Fibroblast of upper back skin (primary cell): ENCODE measurements at places on chromosomes 5 and 9.

GRCh38 chr9:650362-650761 lies 191.1 kb upstream of the DMRT1 start:
- DNase-seq = no peak

- peak; percentile 40 for DNase-seq
These were observed 50.4 kb upstream of the PRR16 start for GRCh38 chr5:120413686-120414085.

DNA sequence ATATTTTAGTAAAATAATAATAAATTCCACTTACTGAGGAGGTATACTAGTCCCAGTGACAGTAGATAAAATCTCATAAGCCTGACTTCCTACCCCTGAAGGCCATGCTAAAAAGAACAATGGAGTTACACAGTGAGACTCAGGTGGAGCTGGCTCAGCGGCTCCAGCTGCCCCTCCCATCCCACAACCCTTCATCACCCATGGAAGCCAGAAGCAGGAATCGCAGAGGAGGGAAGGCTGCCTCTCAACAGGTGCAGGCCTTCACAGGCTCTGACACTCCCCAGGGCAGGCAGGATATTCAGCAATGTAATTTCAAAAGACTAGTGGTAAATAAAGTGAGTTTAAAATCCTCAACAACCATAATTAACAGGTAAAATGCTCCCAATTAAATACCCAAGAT lies 67.5 kb downstream of the FANCC start:
- no peak for DNase-seq

- DNase-seq = no peak
These were observed 215.5 kb upstream of the TMEM161B start for GRCh38 chr5:88483964-88484672.

DNA sequence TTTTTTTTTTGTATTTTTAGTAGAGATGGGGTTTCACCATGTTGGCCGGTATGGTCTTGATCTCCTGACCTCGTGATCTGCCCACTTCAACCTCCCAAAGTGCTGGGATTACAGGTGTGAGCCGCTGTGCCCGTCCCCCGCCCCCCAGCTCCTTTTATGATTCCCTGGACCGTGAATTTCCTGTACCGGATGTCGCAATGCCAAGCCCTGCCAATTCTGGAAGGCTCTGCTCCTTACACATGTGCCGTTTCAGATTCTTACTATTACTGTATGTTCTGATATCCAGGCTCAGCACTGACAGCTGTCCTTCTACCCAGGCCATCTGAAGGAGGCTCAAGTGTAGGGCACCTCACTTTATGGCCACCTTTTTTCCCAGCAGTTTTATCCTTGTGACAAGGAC lies 100.1 kb downstream of the PLCXD3 start:
- no peak for DNase-seq

- peak; percentile 85 for DNase-seq
These were observed 88.6 kb upstream of the CDKN2B start for GRCh38 chr9:22097707-22098106.

DNA sequence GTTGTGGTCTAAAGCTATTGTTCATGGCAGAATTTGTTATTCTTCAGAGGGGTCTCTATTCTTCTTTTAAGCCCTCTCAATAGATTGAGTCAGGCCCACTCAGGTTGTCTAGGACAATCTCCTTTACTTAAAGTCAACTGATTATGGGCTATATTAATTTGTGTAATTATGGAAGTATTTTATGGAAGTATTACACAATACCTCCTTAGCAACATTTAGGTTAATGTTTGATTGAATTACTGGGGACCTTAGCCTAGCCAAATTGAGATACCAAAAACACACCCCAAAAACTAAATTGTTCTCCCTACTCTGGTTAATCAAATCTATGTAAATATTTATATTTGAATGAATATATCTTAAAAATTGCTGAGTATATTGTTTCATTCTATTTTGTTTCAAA lies 347.1 kb upstream of the GRIN3A start:
- DNase-seq = no peak

DNA sequence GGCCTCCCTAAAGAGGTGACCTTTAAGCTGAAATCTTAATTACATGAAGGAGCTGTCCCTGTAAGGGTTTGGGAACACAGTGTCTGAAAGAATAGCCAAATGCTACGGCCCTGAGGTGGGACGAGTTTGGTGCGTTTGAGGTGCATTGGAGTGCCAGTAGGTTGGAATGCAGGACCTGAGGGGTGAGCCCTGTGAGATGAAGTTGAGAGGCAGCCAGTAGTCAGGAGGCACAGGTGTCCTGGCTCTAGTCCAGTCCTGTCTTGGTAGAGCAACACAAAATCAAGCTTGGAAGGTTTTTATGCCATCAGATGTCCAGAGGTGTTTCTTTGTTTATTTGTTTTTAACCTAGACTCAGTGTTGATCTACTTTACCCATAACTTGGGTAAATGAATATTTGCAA lies 108.5 kb downstream of the ARHGAP26 start:
- no peak for DNase-seq

GRCh38 chr9:96519787-96520186 lies 69.8 kb downstream of the HABP4 start:
- no peak for DNase-seq

GRCh38 chr9:108130905-108131304 lies 641.3 kb upstream of the KLF4 start:
- DNase-seq = no peak

- no peak for DNase-seq
These were observed 159.4 kb downstream of the SIL1 start for GRCh38 chr5:139038613-139039305.

- no peak for DNase-seq
These were observed 4.5 kb upstream of the ICE1 start for GRCh38 chr5:5418006-5418405.

- DNase-seq = peak; percentile 80
These were observed 24.8 kb downstream of the DPYSL3 start for GRCh38 chr5:147485046-147485445.

GRCh38 chr5:115309751-115310370 lies 13.4 kb upstream of the CCDC112 start:
- peak; percentile 55 for DNase-seq

DNA sequence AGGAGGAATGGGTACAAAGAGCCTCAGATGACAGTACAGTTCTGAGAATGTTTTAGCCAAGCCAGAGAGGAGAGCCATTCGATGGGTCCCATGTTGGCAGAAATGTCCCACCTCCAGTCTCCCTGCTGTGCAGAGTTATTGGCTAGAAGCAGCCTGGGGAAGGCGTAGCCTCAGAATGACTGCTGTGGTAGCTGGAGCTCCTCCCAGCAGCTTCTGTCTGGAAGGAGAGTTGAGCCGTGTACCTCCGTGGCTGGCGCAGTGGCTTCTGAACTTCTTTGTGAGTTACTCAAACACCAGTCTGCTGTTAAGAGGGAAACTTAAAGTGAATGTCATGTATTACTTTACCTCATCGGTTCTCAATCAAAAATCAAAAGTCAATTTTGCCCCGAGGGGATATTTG lies 193.3 kb upstream of the SNX2 start:
- peak; percentile 10 for DNase-seq

DNA sequence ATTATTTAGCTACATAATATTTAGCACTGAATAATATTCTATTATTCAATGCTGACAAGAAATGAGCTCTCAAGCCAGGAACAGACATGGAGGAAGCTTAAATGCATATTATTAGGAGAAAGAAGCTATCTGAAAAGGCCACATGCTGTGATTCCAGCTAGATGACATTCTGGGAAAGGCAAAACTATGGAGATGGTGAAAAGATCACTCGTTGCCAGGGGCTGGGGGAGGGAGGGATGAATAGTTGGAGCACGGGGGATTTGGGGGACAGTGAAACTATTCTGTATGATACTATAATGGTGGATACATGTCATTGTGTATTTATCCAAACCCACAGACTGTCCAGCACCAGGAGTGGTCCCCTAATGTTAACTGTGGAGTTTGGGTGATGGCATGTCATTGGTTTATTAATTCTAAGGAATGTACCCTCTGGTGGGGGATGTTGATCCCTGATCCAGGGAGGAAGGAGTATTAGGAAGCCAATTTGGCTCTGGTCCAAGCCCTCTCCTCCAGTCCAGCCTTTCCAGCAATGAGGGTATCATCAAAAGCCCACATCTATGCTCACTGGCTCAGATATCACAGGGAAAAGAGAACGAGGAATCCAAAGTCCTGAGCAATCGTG lies 162.5 kb downstream of the COL23A1 start:
- no peak for DNase-seq

GRCh38 chr5:72347801-72348308 lies 27.7 kb downstream of the PTCD2 start:
- peak; percentile 95 for DNase-seq

GRCh38 chr9:6575324-6576034 lies 70.0 kb downstream of the GLDC start:
- DNase-seq = no peak

- no peak for DNase-seq
These were observed 26.0 kb downstream of the BICD2 start for GRCh38 chr9:92738661-92739081.

DNA sequence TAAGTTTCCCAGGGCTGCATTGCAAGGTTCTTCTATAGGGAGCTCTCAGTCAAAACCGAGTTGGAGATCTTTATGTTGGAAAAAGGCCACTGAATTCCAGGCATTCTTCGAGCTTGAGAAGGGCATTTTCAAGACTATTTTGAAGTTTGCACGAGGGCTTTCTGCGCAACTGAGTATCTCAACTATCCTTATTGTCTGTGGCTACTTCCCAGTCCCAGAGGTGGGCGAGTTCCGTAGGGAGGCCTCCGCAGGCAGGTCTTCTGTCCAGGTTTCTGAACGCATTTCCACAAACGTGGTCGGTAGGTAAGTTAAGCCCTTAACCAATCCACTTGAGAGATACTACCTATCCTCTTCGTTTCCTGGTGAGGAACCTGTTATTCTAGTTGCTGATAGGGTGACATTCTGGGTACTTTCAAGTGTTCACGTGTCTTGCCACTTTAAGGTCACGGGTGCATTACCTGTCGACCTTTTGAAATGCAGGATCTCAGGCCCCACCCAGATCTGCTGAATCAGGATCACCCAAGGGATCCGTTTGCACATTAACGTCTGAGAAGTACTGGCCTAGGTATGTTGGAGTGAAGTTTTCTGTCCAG lies 51.4 kb upstream of the TJP2 start:
- DNase-seq = peak; percentile 87

- no peak for DNase-seq
These were observed 131.0 kb upstream of the SPRY4 start for GRCh38 chr5:142455856-142456255.

- no peak for DNase-seq
These were observed 57.2 kb downstream of the EXD3 start for GRCh38 chr9:137365552-137366444.

- peak; percentile 51 for DNase-seq
These were observed 3.7 kb upstream of the CD274 start for GRCh38 chr9:5446451-5447236.

- DNase-seq = no peak
These were observed 5.3 kb downstream of the SLC12A7 start for GRCh38 chr5:1106385-1107166.
